Activated naive CD8-positive, alpha-beta T cell treated with anti-CD3 and anti-CD28 coated beads, Interleukin-2, amount 50 U/mL, for 24 hours (primary cell): ENCODE measurements at places on chromosomes 11 and 22.
A peak's percentile ranks its signal among the peaks of the same experiment; 100 is the strongest.

- no peak overlapping the region for H3K4me3 ChIP-seq
- H3K27me3 ChIP-seq, result peaks cover 2% of the 10 kb centered on the region
- no peaks in the 10 kb centered on the region for H3K4me1 ChIP-seq
- no peak overlapping the region for H3K27ac ChIP-seq
- DNase-seq, result no peak
Measured at GRCh38 chr22:25510876-25511275, 53.6 kb upstream of the GRK3 start.

DNA sequence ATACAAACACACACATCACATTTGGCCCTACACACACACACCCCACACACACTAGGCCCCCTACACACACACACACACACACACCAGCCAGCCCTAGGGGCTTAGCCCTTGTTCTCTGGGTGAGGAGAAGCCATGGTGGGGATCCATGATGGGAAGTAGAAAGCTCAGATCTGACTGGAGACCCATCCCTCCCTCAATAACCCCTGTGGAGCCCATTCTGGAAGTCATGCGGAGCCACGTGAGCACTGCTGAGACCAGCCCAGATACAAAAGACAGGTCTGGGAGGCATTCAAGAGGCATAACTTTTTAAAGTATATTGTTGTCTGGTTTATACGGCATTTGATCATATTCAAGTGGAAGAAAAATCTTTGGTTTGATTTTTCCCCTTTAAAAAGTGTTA, 448.5 kb downstream of the SOX6 start:
- no peak overlapping the region for H3K27ac ChIP-seq
- no peaks in the 10 kb centered on the region for H3K4me1 ChIP-seq
- H3K36me3 ChIP-seq, result no peaks in the 10 kb centered on the region

GRCh38 chr11:15158351-15159015, 43.8 kb downstream of the INSC start:
- no peak for DNase-seq
- no peak overlapping the region for H3K27ac ChIP-seq
- H3K36me3 ChIP-seq, result no peaks in the 10 kb centered on the region
- peaks cover 4% of the 10 kb centered on the region for H3K27me3 ChIP-seq

DNA sequence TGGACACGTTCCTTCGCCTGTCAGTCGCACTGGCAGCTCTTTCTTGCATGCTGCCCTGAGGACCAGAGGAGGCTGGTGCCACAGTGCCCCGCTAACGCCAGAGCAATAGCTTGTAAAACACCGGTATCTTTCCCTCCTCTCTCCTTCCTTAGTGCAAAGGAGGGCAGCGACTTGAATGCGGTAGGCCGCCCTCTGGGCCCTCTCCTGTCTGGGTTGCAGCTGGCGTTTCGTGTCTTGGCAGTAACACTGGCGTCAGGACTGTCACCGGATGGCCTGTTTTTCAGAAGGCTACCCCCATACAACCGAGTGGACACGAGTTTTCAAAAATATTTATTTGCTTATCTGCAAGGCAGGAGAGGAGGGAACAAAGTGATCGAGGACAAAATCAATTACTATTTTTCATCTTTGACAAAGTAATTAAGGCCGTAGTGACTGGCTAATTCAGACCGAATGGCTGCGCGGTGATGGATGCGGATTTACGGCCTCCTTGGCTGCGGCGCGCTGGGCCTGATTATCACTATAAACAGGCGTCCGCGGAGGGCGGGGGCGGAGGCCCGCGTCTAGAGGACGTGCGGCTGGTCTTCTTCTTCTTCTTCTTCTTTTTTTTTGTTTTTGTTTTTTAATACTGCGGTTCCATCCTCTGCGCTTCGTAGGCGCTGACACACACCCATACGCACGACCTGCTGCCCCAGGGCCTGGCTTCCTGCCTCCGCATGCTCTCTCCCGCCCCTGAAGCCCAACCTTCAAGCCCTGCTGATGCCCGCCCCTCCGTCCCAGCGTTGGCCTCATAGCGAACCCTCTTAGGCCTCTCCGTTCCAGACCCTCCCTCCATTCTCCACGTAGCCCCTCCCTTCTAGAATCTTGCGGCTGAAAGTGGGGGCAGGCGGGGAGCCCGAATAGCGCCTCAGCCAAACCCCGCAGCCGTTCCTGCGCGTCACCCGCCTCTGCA, 2.9 kb upstream of the SLC6A5 start:
- H3K27me3 ChIP-seq, result peaks cover 74% of the 10 kb centered on the region
- H3K4me3 ChIP-seq, result no peak overlapping the region
- H3K36me3 ChIP-seq, result no peaks in the 10 kb centered on the region

DNA sequence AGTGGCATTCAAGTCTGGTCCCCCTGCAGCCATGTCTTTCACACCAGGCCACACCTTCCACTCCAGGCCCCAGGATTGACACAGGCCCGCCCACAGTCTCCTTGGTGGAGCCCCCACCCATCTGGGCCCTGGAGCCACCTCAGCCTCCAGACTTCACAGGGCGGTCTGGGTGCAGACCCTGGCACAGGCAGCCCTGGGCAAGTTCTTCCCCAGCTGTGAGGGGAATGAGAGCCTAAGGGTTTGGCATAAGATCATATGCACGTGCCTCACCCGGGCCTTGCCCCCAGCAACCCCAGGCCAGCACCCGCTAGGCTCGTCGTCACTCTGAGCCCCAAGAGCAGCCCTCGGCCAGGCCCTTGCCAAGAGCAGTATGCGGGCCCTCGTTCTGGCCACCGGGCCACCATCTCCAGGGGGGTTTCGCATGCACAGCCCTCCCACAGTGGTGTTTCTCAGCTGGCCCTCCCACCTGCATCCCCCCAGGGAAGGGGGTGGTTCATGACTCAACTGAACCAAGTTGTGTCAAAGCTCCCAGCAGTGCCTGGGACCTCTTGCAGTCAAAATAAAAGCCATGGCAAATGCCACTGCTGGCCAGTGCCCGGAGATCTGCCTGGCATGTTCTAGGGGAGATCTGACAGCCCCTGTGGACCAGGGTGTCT, 70.4 kb upstream of the KCNQ1OT1 start:
- no peak for DNase-seq
- H3K27ac ChIP-seq, result no peak overlapping the region
- H3K27me3 ChIP-seq, result peaks cover 5% of the 10 kb centered on the region
- H3K4me3 ChIP-seq, result no peak overlapping the region
- peaks cover 13% of the 10 kb centered on the region for H3K4me1 ChIP-seq
- no peaks in the 10 kb centered on the region for H3K36me3 ChIP-seq

- peaks cover 12% of the 10 kb centered on the region for H3K27me3 ChIP-seq
- no peak overlapping the region for H3K27ac ChIP-seq
- DNase-seq, result no peak
- no peaks in the 10 kb centered on the region for H3K36me3 ChIP-seq
Measured at GRCh38 chr11:135033540-135033939, 621.5 kb upstream of the B3GAT1 start.

DNA sequence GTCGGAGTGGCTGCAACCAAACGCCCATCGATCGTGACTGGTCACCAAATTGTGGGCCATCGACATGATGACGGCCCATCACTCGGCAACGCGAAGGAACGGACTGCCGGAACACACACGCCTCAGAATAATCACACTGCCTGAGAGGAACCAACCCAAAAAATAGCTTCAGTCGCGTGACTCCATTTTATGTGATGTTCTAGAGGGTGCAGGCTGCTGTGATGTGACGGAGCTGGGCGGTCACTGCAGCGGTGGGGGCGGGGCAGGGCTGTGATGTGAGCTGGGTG, 174.6 kb downstream of the CTTN start:
- peaks cover 10% of the 10 kb centered on the region for H3K27me3 ChIP-seq
- no peak for DNase-seq
- H3K36me3 ChIP-seq, result no peaks in the 10 kb centered on the region
- no peaks in the 10 kb centered on the region for H3K4me1 ChIP-seq
- H3K4me3 ChIP-seq, result no peak overlapping the region
- H3K27ac ChIP-seq, result no peak overlapping the region

DNA sequence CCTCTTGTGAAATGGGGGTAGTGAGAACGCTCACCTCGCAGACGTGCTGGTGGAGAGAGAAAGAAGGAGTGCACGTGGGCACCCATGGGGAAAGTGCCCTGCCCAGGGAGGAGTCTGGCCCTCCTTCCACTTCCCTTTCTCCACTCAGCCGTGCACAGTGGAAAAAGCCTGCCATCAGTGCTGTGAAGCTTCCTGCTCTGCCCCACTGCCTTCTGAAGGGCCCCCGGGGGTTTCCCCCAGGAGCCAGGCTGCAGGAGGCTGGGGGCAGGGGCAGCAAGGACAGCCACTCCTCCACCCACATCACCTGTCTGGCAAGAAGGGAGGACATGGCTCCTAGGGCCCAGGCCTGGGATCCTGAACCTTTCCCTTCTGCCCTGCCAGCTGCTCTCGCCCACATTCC, 7.6 kb downstream of the TP53I11 start:
- peaks cover 36% of the 10 kb centered on the region for H3K4me1 ChIP-seq
- H3K27me3 ChIP-seq, result no peaks in the 10 kb centered on the region
- peak overlapping the region; percentile 26 for H3K4me3 ChIP-seq
- peak overlapping the region; percentile 82 for H3K27ac ChIP-seq
- no peaks in the 10 kb centered on the region for H3K36me3 ChIP-seq

DNA sequence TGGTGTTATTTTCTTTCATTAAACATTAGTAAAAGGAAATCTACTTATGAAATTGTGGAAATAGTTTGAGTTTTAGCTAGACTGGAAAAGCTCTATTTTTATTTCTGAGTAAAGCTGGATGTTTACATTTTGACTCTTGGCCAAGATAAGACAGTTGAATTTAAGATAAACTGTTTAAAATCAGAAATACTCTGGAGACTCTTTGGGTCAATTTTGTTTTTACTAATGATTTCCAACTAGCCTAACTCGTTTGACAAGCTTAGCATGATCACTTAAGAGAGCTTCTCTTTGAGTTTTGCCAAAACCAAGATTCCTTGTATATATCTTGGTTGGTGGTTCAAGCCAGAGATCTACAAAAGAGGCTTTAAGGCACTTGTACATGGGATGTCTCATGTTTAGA, 724.8 kb upstream of the LUZP2 start:
- H3K27ac ChIP-seq, result no peak overlapping the region
- no peak overlapping the region for H3K4me3 ChIP-seq

GRCh38 chr11:35746356-35747153, 84.0 kb downstream of the TRIM44 start:
- H3K36me3 ChIP-seq, result peaks cover 33% of the 10 kb centered on the region
- no peaks in the 10 kb centered on the region for H3K4me1 ChIP-seq
- no peak for DNase-seq
- H3K27ac ChIP-seq, result no peak overlapping the region
- H3K27me3 ChIP-seq, result no peaks in the 10 kb centered on the region
